Daoy (cell line): ENCODE measurements at places on chromosomes 2 and 18. TPM values are rescaled to one million over a fixed set of nuclear protein-coding genes. Genes with fewer than 3 reads are reported as not detected.

DNA sequence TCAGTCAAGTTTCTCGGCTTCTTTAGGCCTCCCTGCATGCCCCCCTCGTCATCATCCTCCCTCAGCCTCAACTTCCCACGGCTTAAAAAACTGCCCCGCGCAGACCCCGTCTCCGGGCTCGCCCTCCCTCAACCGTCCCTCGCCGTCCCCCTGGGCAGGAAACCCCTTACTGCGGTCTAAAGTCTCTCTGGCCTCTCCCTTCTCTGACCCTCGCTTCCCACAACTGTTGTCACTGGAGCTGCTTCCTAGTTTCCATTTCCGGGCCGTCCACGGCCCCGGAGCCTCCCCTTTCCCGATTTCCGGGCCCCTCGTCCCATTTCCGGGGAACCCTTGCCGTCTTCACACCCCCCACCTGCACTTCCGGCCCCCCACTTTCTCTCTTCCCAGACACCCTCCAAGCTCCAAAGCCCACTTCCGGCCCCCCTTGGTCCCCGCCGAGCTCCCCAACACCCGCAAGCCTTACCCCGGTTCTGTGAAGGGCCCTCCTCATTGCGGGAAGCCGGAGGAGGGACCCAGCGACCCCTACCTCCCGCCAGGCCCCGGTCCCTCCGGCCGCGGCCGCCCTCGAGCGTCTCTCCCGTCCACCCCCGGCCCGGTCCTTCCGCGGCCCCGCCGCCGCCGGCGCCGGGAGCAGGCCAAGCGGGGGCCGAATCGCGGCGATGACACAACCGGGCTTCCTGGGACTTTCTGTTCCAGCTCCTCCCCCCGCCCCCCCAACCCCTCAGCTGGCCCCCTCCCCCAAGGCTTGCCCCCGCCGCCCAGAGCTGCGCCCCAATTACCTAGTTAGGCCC, 513 bp downstream of the TRIP12 start:
- DNase-seq: peak; percentile 67

Gene PSMA8
- not detected in 2 replicates for total RNA-seq

Gene GPBAR1
- not detected in 2 replicates for total RNA-seq

Gene GPR35
- total RNA-seq: 0.33 and 1.1 TPM in 2 replicates

- no peak for DNase-seq
These were observed 2.3 kb downstream of the NGEF start for GRCh38 chr2:233010569-233011267.

Gene UGT1A5
- total RNA-seq: 0.34 TPM in 1 of 2 replicates, not detected in the other

Gene CEP192
- 18.6 and 20.7 TPM in 2 replicates for total RNA-seq

DNA sequence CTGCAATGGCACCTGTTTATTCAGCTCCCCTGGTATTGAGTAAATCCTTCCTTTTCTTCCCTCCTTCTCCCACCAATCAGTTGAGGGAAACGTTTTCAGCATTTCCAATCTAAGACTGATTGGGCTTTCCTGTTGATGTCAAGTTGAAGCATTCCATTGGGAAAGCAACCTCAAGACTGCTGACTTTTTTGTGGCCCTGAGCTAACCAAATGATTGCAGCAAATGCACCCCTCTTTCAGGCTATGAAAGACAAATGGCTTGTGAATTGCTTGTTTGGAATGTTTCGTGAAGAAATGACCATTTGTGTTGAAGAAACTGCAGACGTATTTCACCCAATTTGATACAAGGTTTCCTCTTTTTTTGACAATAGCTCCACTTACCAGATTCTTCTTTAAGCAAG, 303.5 kb downstream of the EPHA4 start:
- DNase-seq: no peak

- no peak for DNase-seq
These were observed 336.1 kb upstream of the PKDCC start for GRCh38 chr2:41711736-41712135.

Gene LRRC30
- total RNA-seq: not detected in 2 replicates

GRCh38 chr2:172239944-172240590, 137.4 kb upstream of the DLX2 start:
- no peak for DNase-seq
